ENCODE measurements at places on chromosomes 1 and 21.

- no peak for DNase-seq
Measured at GRCh38 chr1:173239058-173239457, 31.9 kb upstream of the TNFSF4 start.

GRCh38 chr1:41449326-41449921, 35.1 kb downstream of the EDN2 start:
- no peak for DNase-seq

GRCh38 chr1:165930961-165931360, 103.5 kb downstream of the UCK2 start:
- DNase-seq: no peak

DNA sequence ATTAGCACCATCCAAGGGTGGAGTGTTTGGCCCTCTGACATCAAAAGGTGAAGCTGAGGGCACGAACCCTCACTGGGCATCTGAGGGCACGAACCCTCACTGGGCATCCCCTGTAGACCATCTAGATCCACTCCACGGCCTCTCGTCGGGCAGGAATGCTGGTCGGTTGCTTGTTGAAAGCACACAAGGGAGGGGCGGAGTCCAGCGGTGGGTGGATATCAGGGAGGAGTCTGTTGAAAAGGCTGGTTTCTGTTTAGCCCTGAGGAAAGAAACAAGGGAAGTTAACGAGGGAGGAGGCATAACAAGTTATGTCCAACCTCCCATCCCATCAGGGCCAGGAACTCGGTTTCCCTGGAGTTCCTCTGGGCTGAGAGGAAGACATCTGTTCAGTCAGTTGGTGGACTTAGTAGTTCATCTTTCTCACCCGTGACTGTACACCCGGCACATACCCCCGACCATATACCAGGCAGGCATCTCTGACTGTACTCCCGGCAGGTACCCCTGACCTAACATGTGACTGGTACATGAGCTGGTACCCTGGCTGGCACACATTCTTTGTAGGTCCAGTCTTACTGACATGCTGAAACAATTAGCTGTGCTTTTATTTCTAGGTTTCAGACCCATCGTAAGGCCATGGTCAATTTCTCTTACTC, 32.1 kb upstream of the PDE9A start:
- no peak for DNase-seq

DNA sequence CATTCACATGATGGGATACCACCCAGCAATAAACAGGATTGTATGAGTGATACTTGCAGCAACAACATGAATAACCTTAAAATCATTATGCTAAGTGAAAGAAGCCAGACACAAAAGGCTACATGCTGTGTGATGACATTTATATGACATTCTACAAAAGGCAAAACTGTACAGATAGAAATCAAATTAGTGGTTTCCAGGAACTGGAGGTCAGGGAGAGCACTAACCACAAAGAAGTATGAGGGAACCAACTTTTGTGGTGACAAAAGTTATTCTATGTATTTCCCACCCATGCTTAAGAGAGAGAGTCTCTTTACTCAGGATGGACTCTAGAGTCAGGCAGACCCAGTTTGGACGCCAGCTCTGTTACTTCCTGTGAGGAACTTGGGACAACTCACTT, 364.5 kb upstream of the DAB1 start:
- no peak for DNase-seq

GRCh38 chr1:98965394-98965793, 39.3 kb downstream of the PLPPR5 start:
- DNase-seq: no peak

GRCh38 chr1:2135441-2135841, 59.1 kb downstream of the FAAP20 start:
- DNase-seq: no peak
